ENCODE measurements at places on chromosomes 16 and 17.

DNA sequence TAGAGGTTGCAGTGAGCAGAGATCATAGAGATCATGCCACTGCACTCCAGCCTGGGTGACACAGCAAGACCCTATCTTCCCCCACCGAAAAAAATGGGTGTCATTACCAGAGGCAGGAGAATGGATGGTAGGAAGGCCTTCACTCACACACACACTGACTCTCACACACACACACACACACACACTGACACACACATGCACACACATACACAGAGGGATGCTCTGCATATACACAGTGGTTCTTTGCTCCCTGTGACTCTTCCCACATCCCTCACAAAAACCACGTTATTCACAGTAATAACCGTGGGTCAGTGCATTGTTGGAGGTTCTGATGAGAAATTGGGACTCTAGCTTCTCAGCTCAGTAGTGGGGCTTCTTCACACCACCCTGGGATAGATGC, 300.2 kb upstream of the N4BP1 start:
- no peaks in the 10 kb centered on the region for H3K27me3 ChIP-seq
- DNase-seq = no peak
- no peaks in the 10 kb centered on the region for H3K4me1 ChIP-seq
- no peak overlapping the region for H3K4me3 ChIP-seq

- H3K36me3 ChIP-seq = peaks cover 9% of the 10 kb centered on the region
- no peaks in the 10 kb centered on the region for H3K27me3 ChIP-seq
- no peak overlapping the region for H3K27ac ChIP-seq
- H3K4me3 ChIP-seq = no peak overlapping the region
Measured at GRCh38 chr16:4749700-4750257, 15.4 kb downstream of the DNAAF8 start.

DNA sequence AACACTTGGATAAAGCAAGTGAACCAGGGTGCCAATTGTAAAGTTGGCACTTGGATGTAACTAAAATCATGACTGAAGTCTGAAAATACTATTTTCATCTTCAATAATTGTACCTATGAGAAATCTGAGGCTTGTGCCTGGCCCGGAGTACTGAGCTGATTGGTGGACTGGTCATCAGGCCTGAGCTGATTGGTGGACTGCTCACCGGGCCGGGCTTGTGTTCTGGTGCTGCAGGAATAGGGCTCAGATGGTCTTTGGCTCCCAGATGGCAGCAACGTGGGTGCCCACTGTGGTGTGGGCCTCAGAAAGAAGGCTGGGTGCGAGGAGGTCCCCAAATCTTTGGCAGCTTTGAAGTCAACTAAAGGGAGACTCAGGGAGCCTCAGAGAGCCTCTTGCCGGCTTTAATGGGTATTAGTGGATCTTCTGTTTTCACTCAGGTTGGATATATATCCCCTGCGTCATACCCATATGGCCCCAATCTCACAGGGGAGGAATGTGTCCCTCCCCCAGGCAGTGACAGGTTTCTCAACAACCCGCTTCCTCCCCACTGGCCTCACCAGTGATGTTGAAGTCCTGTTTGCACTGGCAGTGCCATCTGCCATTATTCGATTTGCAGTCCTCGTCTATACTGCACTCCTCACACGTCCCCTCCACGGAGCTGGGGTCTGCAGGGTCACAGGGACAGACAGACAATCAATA, 4.7 kb downstream of the UMOD start:
- no peak overlapping the region for H3K27ac ChIP-seq
- H3K27me3 ChIP-seq = no peaks in the 10 kb centered on the region
- no peak for DNase-seq
- H3K4me3 ChIP-seq = no peak overlapping the region
- no peaks in the 10 kb centered on the region for H3K36me3 ChIP-seq
- no peaks in the 10 kb centered on the region for H3K4me1 ChIP-seq

- H3K27ac ChIP-seq = no peak overlapping the region
- no peak overlapping the region for H3K4me3 ChIP-seq
- no peaks in the 10 kb centered on the region for H3K4me1 ChIP-seq
- H3K27me3 ChIP-seq = no peaks in the 10 kb centered on the region
Measured at GRCh38 chr16:49725651-49726050, 130.3 kb downstream of the ZNF423 start.

GRCh38 chr17:9146064-9146463, 124.8 kb downstream of the NTN1 start:
- no peak overlapping the region for H3K27ac ChIP-seq
- DNase-seq = no peak
- H3K4me3 ChIP-seq = no peak overlapping the region

DNA sequence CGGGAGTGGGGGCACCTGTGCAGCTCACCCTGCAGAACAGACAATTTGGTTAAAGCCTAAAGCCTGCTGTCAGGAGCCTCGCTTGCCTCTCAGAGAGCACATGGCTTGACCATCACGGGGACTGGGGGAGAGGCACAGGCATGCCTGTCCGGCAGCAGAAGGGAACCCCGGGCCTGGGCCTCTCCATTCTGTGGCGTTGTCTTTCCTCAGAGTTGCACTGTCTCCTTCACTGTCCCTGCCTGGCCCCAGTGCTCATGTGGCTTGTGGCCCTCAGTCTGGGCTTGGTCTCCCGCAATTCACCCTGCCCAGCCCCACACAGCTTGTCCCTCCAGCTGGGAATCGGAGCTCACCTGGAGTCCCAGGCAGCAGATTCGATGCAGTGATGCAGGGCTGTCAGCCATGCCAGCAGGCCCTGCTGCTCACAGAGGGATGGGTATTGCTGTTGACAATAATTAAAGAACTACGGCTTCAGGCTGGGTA, 189.9 kb downstream of the SEC14L1 start:
- H3K36me3 ChIP-seq = no peaks in the 10 kb centered on the region
- H3K4me3 ChIP-seq = no peak overlapping the region
- H3K27ac ChIP-seq = no peak overlapping the region
- no peaks in the 10 kb centered on the region for H3K27me3 ChIP-seq

- H3K36me3 ChIP-seq = no peaks in the 10 kb centered on the region
- no peak overlapping the region for H3K4me3 ChIP-seq
- no peak for DNase-seq
- H3K4me1 ChIP-seq = no peaks in the 10 kb centered on the region
- no peaks in the 10 kb centered on the region for H3K27me3 ChIP-seq
Measured at GRCh38 chr16:8099586-8099985, 490.7 kb downstream of the TMEM114 start.

- no peaks in the 10 kb centered on the region for H3K36me3 ChIP-seq
- H3K27ac ChIP-seq = no peak overlapping the region
- DNase-seq = no peak
- no peak overlapping the region for H3K4me3 ChIP-seq
- no peaks in the 10 kb centered on the region for H3K27me3 ChIP-seq
Measured at GRCh38 chr17:80286638-80286960, 25.9 kb downstream of the RNF213 start.

DNA sequence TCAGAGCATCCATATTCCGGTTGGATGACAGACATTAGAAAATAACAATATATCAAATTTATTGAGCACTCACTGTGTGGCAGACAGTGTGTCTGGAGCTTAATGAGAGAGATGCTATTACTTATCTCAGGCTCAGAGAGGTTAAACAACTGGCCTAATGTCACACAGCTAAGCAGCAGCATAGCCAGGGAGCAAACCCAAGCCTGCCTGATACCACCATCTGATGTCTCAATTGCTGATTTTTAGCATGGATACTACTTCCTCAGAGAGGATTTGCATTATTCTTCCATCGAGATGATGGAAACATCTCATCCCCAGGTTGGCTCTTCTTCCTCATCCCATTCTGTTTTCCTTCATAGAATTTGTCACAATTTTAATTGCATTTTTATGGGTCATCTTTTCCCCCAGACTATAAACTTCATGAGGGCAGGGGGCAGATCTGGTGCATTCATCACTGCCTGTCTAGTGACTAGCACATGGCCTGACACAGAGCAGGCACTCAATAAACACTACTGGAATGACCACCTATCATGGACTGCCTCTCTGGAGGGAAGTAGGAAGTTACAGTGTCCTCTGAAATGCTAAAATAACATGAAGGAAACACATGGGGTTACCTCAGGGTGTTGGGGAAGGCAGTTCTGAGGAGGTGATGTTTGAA, 344.8 kb upstream of the CCL2 start:
- no peak overlapping the region for H3K4me3 ChIP-seq
- H3K4me1 ChIP-seq = no peaks in the 10 kb centered on the region
- no peak overlapping the region for H3K27ac ChIP-seq
- H3K36me3 ChIP-seq = no peaks in the 10 kb centered on the region
- DNase-seq = no peak

DNA sequence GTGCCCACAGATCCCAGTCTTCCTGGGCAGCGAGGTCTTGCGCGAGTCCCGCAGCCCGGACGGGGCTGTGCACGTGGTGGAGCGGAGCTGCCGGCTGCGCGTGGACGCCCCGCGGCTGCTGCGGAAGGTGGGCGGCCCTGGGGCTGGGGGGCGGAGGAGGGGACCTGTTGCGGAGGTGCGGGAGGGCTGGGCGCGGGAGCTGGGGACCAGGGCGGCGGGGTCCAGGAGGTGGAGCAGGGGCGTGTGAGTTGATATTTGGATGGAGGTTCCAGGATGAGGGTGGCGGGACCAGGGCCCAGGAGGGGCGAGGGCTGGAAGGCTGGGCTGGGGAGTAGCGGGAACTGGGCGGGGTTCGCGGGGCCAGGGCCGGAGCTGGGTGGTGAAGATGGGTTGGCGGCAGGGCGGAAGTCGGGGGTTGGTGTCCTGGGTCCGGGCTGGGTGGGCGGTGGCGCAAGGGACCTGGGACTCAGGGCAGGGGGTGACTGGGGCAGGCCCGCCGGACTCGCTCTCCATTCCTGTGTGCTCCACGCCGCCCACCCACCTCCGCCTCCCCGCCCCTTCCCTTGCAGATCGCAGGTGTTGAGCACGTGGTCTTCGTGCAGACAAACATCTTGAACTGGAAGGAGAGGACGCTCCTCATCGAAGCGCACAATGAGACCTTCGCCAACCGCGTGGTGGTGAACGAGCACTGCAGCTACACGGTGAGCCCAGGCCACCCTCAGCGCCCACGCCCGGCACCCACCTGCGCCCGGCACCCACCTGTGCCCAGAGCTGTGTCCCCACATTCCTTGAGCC, 29.6 kb downstream of the SEC14L5 start:
- peaks cover 31% of the 10 kb centered on the region for H3K27me3 ChIP-seq
- H3K4me3 ChIP-seq = no peak overlapping the region
- DNase-seq = no peak
- no peaks in the 10 kb centered on the region for H3K4me1 ChIP-seq
- no peaks in the 10 kb centered on the region for H3K36me3 ChIP-seq
- no peak overlapping the region for H3K27ac ChIP-seq

GRCh38 chr17:75642182-75642783, 9.0 kb downstream of the SMIM5 start:
- no peaks in the 10 kb centered on the region for H3K36me3 ChIP-seq
- DNase-seq = no peak
- H3K27me3 ChIP-seq = no peaks in the 10 kb centered on the region

DNA sequence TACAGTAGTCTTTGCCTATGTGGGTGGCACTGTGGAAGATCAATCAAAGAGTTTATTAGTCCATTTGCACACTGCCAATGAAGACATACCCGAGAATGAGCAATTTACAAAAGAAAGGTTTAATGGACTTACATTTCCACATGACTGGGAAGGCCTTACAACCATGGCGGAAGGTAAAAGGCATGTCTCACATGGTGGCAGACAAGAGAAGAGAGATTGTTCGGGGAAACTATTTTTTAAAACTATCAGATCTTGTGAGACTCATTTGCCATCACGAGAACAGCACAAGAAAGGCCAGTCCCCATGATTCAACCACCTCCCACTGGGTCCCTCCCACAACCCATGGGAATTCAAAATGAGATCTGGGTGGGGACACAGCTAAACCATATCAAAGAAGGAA, 432.1 kb downstream of the ZFHX3 start:
- H3K36me3 ChIP-seq = no peaks in the 10 kb centered on the region
- H3K27ac ChIP-seq = no peak overlapping the region
- no peak overlapping the region for H3K4me3 ChIP-seq
- DNase-seq = no peak
- H3K27me3 ChIP-seq = no peaks in the 10 kb centered on the region

- no peaks in the 10 kb centered on the region for H3K27me3 ChIP-seq
- no peaks in the 10 kb centered on the region for H3K36me3 ChIP-seq
- no peak overlapping the region for H3K4me3 ChIP-seq
Measured at GRCh38 chr17:81066072-81066471, 31.1 kb downstream of the BAIAP2 start.

- no peaks in the 10 kb centered on the region for H3K4me1 ChIP-seq
- no peaks in the 10 kb centered on the region for H3K27me3 ChIP-seq
- no peak overlapping the region for H3K4me3 ChIP-seq
- H3K36me3 ChIP-seq = peaks cover 48% of the 10 kb centered on the region
- no peak overlapping the region for H3K27ac ChIP-seq
- DNase-seq = no peak
Measured at GRCh38 chr16:89729863-89730593, 8.7 kb downstream of the ZNF276 start.

Data from astrocyte (in vitro differentiated cells and primary cell).